ENCODE measurements at places on chromosomes 2 and 18.

DNA sequence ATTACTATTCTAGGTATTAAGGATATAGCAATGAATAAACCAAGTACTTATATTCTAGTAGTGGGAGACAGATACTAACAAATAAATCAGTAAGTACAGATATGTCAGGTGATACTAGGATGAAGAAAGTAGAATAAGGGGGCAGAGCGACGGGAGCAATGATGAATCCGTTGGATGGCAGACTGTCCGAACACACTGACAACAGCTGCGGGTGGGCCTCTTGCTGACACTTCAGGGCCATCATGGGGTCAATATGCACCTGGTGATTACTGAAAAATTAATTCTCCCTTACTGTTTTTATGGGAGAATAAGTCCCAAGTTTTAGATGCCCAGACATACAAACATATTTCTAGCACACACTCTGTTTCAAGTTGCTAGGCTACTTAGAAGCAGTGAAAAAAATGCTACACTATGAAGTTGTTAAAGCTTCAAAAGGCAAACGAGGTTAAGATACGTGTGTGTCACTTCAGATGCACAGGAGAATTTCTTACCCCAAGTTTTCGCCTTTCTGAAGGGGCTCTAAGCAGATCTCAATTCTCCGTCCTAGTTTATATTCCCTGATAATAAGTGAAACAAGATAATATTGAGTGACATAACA lies 78.7 kb downstream of the USP40 start:
- no peak overlapping the region for H3K4me3 ChIP-seq
- H3K4me1 ChIP-seq = no peaks in the 10 kb centered on the region
- DNase-seq = no peak
- H3K36me3 ChIP-seq = peaks cover 74% of the 10 kb centered on the region

- H3K4me1 ChIP-seq = no peaks in the 10 kb centered on the region
- no peak overlapping the region for H3K4me3 ChIP-seq
- no peaks in the 10 kb centered on the region for H3K36me3 ChIP-seq
- DNase-seq = no peak
- peaks cover 10% of the 10 kb centered on the region for H3K27me3 ChIP-seq
- H3K27ac ChIP-seq = no peak overlapping the region
Observed at GRCh38 chr18:70260683-70261082, 28.2 kb upstream of the SOCS6 start.

GRCh38 chr2:102449370-102449974 lies 23.6 kb upstream of the SLC9A4 start:
- no peak overlapping the region for H3K27ac ChIP-seq
- no peak overlapping the region for H3K4me3 ChIP-seq
- DNase-seq = peak; percentile 50
- peaks cover 12% of the 10 kb centered on the region for H3K4me1 ChIP-seq
- no peaks in the 10 kb centered on the region for H3K27me3 ChIP-seq

GRCh38 chr2:129142465-129142864 lies 823.8 kb upstream of the HS6ST1 start:
- no peaks in the 10 kb centered on the region for H3K36me3 ChIP-seq
- H3K4me3 ChIP-seq = no peak overlapping the region
- peaks cover 17% of the 10 kb centered on the region for H3K27me3 ChIP-seq

DNA sequence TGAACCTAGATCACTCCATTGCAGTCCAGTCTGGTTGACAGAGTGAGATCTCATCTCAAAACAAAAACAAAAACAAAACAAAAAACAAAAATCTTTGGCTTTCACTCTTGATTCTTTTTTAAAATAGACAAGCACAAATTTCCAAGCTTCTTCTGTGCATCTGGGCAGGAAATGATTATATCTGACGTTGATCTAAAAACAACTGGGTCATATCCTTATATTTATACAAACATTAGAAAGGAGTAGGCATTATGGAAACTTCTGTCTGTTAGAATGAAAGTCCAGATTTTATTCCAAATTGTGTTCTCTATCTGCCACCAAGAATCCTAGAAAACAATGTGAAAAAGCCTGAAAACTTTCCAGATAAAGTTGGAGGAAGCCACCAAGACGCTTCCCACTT lies 26.2 kb upstream of the PMAIP1 start:
- no peak for DNase-seq
- H3K27ac ChIP-seq = no peak overlapping the region
- no peak overlapping the region for H3K4me3 ChIP-seq
- no peaks in the 10 kb centered on the region for H3K4me1 ChIP-seq

DNA sequence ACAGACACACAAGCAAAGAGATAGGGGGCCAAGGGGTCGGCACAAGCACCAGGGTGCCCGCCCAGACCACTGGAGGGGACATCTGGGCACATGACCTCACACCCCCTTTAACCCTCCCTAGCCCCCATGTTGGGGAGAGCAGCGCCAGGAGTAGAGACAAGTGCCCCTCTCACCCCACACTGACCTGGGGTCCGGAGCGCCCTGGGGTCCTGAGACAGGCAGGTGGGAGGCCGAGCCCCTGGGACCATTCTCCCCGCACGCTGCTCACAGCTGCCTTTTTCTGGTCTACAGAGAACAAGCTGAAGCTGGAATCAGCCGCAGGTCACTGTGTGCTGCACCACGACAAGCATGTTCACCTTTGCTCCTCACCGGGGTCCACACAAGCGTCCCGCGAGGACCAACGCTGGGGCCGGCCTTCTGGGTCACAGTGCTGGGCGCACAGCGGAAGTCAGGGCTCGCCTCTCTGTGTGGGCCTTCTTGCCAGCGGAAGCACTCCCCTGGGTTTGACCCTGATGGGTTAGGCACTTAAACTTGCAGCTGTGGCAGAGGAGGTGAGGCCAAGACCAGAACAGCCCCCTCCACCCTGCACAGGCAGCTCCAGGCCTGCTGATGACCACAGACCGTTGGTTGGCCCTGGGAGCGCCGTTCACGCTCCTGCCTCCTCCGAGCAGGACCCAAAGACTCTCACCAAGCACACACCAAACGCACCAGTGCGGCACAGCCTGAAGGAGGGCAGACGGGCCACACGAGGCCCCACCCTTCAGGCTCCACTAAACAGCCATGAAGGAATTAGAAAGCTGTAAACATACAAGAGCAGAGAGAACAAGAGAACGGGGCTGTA lies 275.3 kb downstream of the EIPR1 start:
- H3K27me3 ChIP-seq = peaks cover 26% of the 10 kb centered on the region
- H3K27ac ChIP-seq = no peak overlapping the region
- no peaks in the 10 kb centered on the region for H3K36me3 ChIP-seq
- DNase-seq = no peak
- no peaks in the 10 kb centered on the region for H3K4me1 ChIP-seq
- H3K4me3 ChIP-seq = no peak overlapping the region

- no peaks in the 10 kb centered on the region for H3K27me3 ChIP-seq
- no peak for DNase-seq
- no peak overlapping the region for H3K27ac ChIP-seq
- H3K4me3 ChIP-seq = no peak overlapping the region
- H3K4me1 ChIP-seq = no peaks in the 10 kb centered on the region
Observed at GRCh38 chr2:221518935-221519625, 53.0 kb downstream of the EPHA4 start.

DNA sequence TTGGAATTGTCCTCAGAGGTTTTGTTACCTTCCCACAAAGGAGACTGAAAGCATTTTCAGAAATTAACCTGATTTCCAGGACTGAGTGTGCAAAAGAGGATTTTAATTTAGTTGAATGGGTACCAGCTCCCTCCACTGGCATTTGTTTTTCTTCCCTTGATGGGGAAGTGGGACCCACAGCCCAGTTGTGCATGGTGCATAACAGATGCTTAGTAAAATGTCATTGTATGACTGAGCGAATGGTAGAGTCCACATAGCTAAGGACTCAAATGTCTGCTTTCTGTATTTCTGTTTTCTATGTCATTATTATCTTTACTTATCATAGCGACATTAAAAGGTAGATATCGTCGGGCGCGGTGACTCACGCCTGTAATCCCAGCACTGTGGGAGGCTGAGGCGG lies 75.5 kb upstream of the RAPH1 start:
- no peaks in the 10 kb centered on the region for H3K27me3 ChIP-seq
- H3K4me3 ChIP-seq = no peak overlapping the region
- no peak for DNase-seq
- H3K4me1 ChIP-seq = no peaks in the 10 kb centered on the region

DNA sequence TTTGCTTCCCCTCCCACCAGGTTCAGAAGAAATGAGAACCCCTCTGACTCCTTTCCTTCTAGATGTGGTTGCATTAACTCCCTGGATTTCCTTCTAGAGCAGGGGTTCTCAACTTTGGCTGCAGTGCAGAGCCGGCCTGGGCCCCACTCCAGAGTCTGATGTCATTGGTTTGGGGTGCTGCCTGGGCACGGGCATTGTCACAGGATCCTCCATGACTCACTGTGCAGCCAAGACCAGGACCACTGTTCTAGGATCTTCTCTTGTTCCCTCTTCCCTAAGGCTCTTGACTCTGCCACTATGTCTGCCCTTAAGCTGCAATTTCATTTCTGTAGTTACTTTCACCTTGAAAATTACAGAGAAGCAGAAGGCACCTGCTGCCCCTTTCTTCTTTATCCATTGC lies 31.8 kb downstream of the TBC1D8 start:
- H3K36me3 ChIP-seq = no peaks in the 10 kb centered on the region
- H3K27me3 ChIP-seq = no peaks in the 10 kb centered on the region
- no peaks in the 10 kb centered on the region for H3K4me1 ChIP-seq
- DNase-seq = no peak

DNA sequence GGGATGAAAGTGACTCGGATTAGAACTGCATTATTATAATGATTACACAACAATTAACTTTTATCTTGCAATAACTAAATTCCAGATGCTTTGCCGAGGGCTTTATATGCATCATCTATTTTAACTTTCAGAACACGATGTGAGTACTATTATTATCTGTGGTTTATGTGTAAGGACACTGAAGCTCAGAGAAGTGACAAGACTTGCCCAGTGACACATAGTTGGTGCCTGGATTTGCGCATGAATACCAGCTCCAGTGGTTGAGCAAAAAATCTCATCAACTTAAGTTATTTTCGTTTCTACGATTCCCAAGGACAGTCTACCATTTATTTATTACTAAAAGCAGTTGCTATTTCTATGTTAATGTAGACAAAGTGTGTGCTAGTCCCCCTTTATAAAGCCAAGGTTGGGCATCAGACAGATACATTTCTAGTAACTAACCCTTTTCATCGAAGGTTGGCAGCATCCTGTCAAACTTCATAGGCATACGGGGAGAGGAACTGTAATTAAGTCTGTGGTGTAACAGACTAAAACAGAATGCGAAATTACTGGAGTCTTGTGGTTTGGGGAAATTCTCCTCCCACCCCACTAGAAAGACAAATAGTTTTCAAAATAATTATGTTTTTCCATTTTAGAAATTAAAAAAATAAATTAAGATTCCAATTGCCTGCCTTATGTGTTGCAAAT lies 73.2 kb upstream of the BOD1L2 start:
- DNase-seq = no peak
- peaks cover 9% of the 10 kb centered on the region for H3K27me3 ChIP-seq
- no peak overlapping the region for H3K27ac ChIP-seq
- peaks cover 22% of the 10 kb centered on the region for H3K4me1 ChIP-seq

DNA sequence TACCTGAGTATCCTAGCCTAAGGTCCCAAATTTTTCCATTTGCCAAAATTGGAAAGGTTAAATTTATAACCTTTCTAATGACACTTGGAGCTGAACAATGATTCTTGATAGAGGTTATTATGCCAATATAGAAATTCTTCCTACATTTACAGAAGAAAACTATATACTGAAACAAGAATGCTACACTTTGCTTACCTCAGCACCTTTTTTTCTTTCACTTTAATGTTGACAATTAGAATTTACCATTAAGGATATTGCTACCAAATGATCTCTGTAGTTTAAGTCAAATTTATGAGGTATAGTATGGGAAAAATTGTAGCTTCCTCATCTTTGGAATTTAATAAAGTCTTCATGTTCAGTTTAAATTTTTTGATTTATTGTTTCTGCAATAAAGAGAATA lies 577.0 kb downstream of the NR4A2 start:
- H3K27ac ChIP-seq = no peak overlapping the region
- no peak overlapping the region for H3K4me3 ChIP-seq
- no peak for DNase-seq
- H3K36me3 ChIP-seq = no peaks in the 10 kb centered on the region
- H3K4me1 ChIP-seq = no peaks in the 10 kb centered on the region
- H3K27me3 ChIP-seq = no peaks in the 10 kb centered on the region

DNA sequence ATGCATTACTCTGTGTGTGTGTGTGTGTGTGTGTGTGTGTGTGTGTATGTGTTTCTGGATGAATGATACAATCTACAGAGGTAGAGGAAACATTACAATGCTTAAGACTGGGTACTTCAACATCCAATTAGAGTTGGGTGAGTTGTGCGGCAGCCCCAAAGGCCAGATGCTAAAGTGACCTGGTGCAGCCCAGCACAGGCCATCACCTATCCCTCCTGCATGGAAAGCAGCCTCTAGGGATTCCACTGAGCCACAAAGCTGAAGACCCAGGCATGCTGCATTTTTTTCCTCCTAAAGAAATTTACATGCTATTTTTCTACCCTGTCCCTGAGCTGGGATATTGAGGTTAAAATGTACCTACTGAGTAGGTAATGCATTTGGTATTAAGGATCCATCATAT lies 79.1 kb upstream of the ETAA1 start:
- DNase-seq = no peak
- H3K36me3 ChIP-seq = no peaks in the 10 kb centered on the region
- no peak overlapping the region for H3K4me3 ChIP-seq
- no peak overlapping the region for H3K27ac ChIP-seq
- H3K27me3 ChIP-seq = no peaks in the 10 kb centered on the region

Measured in naive thymus-derived CD8-positive, alpha-beta T cell (primary cell).